ENCODE measurements at places on chromosomes 11 and 22. TPM values are rescaled to one million over a fixed set of nuclear protein-coding genes. Genes with fewer than 3 reads are reported as not detected.

DNA sequence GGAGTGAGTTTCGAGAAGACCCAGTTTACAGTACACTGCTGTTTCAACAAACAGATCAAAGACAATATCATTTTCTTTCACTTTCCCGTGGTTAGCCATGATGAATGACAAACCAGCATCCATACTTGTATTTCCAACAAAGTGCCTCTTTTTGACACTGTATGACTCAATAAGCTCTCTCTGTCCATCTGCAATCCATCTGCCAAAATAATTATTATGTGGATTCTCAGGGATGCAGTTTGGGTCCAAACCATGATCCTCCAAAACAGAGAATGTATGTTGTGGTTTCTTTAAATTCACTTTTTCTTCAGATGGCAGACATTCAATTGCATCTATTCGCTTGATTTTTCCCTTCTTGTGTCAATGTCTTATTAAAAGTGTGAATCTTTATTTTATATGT is 37.8 kb upstream of the RASD2 start:
- no peak for DNase-seq

DNA sequence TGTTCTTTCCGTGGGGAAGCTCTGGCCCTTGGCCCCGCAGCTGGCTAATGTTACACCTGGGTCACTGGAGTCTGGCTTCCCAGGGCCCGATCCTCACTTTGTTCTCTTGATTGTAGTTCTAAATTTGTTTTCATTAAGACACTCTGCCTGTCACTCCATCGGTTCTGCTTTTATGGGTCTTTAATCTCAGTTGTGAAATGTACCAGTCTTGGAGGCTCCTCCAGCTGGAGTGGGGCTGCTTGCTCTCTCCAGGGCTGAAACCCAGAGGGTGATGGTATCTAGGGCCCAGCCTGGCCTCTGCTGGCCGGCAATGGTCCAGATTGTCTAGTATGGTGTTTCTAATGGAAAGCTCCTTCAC is 352.9 kb downstream of the TENM4 start:
- no peak for DNase-seq

- no peak for DNase-seq
These were observed 60.5 kb downstream of the HIPK3 start for GRCh38 chr11:33317662-33318061.

GRCh38 chr11:100098560-100098959 is 588.5 kb upstream of the ARHGAP42 start:
- no peak for DNase-seq

- DNase-seq: no peak
These were observed 545 bp upstream of the ZDHHC13 start for GRCh38 chr11:19116276-19116970.

Gene HYLS1
- total RNA-seq: 12.6 TPM

Gene CUL5
- total RNA-seq: 31.8 TPM

Measured in H1 (cell line).